ENCODE measurements at places on chromosomes 1 and 21. TPM values are rescaled to one million over a fixed set of nuclear protein-coding genes. Genes with fewer than 3 reads are reported as not detected.

Gene NRIP1
- 82.9 TPM for total RNA-seq

Gene S100A3
- not detected for total RNA-seq

Gene CFAP57
- not detected for total RNA-seq

Gene TAS1R1
- total RNA-seq, result 0.14 TPM

Gene SPATA1
- total RNA-seq, result 1.1 TPM

Gene C1QC
- total RNA-seq, result 32.3 TPM

Gene OLFML2B
- 4.3 TPM for total RNA-seq

Gene TMIGD3
- 1.6 TPM for total RNA-seq

Gene PODN
- 22.0 TPM for total RNA-seq

Gene FLG2
- not detected for total RNA-seq

Gene BECN2
- total RNA-seq, result not detected

GRCh38 chr1:31714442-31715086, 10.7 kb upstream of the COL16A1 start:
- peak; percentile 77 for DNase-seq

DNA sequence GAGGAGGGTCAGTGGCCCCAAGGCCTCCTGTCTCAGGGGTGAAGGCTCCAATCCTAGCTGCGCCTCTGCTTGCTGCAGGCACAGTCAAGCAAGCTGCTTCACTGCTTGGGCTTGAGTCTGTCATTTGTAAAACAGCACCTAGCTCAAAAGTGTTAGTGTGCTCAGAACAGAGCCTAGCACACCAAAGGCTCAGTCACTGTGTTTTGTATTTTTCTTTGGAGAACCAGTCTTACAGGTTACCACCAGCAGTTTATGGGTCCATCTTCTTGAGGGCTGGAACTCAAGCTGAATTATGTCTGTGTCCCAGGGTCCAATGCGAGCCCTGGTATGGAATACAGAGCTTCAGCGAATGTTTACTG, 113.6 kb downstream of the DMRTB1 start:
- no peak for DNase-seq

DNA sequence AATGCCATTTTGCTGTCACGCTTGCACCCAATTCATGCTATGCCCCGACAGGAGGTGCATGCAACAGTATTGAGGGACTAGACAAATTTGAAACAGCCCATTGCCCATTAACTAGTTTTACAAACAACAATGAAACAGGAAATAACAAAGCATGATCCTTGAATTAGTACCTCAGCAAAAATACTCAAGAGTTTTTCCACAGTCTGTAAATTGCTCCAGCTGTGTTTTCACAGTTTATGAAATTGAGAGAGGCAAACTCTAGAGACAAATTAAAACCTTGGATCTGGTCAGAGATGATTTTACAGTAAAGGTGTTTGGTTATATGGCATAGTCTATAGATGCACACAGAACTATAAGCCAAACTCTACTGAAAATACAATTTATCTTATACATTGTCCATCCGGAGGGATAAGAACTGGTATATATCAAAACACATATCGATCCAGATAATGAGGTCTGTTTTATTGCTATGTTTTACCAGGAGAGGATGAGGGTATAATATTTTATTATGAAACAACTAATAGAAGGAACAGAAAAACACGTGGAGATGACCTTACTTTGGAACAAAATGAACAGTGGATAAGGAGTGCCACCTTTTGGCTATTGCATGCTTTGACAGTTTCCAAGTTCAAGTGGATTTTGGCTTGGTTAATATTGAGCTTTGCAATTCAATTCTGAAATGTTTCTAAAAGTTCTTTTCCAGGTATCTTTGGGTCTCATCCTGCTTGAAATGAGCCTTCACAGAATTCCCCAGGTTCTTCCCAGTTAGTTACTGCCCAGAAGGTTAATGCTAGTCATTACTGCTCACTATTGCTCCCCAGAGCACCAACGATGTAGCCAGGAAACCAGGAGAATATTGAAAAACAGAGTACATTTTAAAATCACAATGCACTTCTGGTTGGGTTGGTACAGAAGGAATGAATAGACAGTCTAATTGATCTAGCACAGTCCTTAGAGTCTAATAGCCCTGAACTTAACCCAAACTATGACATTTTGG, 45.7 kb downstream of the ZC3H11B start:
- DNase-seq, result no peak

DNA sequence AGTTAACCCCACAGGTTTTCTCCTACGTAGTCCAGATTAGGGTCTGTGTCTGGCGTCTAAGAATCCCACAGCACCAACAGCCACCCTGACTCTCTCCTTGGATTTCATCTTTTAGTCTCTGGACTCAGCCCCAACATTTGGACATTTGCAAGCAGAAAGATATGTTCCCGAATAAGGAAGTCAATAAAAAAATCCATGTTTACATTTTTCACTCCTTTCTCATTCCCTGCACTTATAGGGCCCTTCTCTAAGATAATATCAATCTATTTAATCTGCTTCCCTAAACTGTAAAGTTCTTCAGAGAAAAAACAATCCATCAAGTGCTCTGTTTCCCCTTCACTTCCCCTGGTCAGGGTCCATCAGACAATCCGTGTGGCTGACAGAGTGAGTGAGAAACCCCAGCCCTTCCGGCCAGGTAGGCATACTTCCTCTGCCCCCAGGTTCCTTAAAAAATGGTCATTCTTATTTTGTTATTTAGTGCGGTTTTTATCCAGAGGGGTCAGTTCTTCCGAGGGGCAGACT, 105.9 kb upstream of the CDC42BPA start:
- DNase-seq, result no peak

GRCh38 chr1:104853276-104853675, 1103.6 kb downstream of the AMY1C start:
- no peak for DNase-seq

- no peak for DNase-seq
Measured at GRCh38 chr1:168470901-168471431, 72.8 kb downstream of the XCL2 start.

GRCh38 chr1:170337413-170337994, 191.7 kb downstream of the NTMT2 start:
- DNase-seq, result no peak

- DNase-seq, result peak; percentile 80
Measured at GRCh38 chr1:19341201-19342061, 29.3 kb downstream of the SLC66A1 start.

DNA sequence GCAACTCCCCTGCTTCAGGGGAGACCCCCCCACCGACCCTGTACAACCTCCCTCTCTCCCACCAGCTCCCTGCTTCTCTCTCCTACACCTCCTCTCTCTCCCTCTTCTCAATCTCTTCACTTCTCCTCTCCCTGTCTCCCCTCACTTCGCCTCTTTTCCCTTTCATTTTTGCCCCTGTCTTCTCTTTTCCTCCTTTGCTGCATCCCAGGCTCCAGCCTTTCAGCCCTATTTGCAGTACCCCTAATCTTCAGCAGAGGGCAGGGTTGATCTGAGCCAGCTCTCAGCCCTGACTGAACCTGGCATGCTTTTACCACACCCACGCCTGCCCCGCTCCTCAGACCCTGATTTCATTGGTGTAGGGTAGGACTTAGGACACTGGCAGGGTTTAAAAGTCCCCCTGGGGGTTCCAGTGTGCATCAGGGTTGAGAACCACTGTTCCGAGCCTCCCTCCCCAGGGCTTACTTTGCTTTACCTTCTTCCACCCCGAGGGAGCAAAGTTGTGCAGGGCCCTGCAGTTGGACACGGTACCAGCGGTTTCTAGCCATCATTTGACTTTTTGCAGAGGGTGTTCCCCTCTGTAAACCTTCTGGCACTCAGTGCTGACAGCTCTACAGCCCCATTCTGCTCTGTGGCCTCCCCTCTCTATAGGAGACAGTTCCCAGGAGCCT, 67.3 kb upstream of the CNTN2 start:
- DNase-seq, result no peak

DNA sequence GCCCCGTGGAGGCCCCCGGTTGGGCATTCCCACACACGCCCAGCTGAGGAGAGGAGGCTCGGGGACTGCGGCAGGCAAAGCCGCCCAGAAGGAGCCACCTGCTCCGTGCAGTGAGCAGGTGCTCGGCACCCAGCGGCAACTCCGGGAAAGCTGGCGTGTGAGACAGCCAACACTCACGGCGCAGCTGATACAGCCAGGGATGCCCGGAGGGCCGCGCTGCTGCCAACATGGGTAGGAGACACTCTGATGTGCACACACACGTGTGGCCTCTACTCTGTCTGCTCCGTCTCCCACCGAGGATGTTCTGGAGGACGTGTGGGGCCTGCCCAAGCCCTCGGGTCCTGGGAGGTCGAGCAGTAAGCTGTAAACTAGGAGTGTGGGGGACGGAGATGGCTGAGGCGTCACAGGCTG, 12.9 kb downstream of the MORN1 start:
- peak; percentile 11 for DNase-seq

DNA sequence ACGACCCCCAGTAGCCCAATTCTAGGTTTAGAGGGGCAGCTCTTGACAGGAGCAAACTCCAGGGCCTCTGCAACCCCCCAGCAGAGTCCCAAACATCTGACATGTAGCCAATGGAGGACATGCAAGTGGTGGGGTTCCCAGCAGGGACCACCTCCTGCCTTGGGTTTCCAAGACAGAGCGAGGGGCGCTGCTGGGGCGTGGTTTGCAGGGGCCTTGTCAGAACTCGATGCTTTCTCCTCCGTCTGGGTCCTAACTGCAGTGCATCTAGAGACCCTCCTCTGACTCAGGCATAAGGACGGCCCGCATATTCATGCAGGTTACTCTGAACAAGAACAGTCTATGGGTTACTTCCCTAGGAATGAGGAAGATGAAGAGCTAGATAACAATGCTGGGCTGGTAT, 17.2 kb downstream of the EPHX1 start:
- DNase-seq, result peak; percentile 5

- no peak for DNase-seq
Measured at GRCh38 chr1:97849345-97850340, 71.2 kb downstream of the DPYD start.

GRCh38 chr1:29960876-29961275, 724.6 kb downstream of the PTPRU start:
- DNase-seq, result no peak

- no peak for DNase-seq
Measured at GRCh38 chr1:245363461-245364200, 208.8 kb downstream of the KIF26B start.

GRCh38 chr1:202274611-202275010, 67.1 kb downstream of the UBE2T start:
- no peak for DNase-seq

DNA sequence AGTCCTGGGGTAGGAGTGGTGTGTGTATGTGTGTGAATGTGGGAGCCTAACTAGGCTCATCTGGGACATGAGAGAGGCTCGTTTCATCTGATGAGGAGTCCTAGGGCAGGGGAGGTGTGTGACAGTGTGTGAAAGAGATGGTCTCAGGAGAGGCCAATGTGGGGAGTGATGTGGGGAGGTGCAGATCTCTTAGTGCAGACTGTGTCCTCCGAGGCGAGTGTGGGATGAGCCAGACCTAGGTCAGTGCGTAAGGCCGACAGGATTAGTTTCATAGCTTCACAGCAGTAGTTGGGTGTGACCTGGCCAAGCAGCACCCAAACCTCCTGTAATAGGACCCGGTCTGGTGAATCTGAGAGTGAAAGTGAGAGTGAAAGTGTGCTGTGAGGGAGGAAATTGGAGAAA, 94.7 kb downstream of the LIPI start:
- DNase-seq, result no peak

- no peak for DNase-seq
Measured at GRCh38 chr1:46554597-46555381, 3.3 kb upstream of the KNCN start.

DNA sequence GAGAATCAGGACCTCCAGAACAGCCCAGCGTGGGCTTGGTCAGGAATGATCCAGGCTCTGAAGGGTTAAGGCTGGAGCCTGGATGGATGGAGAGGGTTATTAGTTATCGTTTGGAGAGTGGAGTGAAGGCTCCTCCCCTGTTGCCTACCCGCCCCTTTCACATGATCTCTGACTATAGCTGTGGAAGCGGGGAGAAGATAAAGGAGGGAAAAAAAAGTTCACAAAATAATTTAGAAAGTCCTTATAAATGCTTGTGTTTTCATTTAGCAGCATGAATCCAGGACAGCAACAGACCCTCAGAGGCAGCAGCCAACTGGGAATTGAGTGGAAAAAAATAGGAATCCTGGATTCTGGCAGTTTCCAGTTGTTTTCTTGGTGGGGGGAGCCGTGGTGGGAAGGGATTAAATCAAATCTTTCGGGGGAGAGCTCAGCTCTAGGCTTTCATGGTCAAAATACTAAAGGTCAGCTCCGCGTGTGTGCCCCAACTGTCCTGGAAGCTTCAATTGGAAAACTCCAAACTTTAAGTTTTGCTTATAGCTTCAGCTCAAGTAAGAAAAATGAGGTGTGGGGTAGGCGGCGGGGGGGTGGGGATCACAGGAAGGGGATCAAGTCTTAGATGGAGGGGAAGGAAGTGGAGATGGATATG, 595 bp upstream of the DDR2 start:
- DNase-seq, result no peak

- DNase-seq, result no peak
Measured at GRCh38 chr1:181131255-181131941, 42.9 kb downstream of the IER5 start.

All from left colon (tissue), 2 donors.